ENCODE measurements at places on chromosomes 6 and 20.
A peak's percentile ranks its signal among the peaks of the same experiment; 100 is the strongest.

DNA sequence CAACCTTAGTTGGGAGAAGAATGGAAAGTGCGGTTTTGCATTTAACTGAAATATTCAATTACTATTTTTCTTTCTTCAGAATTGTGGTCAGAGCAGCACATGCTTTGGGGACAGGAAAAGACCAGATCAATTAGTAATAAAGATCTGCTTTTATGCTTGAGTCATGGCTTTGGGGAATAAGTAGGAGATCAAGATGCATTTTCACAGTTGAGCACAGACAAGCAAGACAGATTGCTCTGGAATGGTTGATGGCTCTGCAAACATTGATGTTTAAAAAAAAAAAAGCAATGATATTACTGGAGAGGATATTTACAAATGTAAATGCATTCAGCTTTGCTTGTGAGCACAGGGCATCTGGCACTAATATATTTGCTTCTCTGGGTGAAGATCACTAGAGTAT is 224.4 kb upstream of the SASH1 start:
- no peak for DNase-seq

- DNase-seq: no peak
Observed at GRCh38 chr6:73727114-73727513, 31.1 kb downstream of the CD109 start.

DNA sequence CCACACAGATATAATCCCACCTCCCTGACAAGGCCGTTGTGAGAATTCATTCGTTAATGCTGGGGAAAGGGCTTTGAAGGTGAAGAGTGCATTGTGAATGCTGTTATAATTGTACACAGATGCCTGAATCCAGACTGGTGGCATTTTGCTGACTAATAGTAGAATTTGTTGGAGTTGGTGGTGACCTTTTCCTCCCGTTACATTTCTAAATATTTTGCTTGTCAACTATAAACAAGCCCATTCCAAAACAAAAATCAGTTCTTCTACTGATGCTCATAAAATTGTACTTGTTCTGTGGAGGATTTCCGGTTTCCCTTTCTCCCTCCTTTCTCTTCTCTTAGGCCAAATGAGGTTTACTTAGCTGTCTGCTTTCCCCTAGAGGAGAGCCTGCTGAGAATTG is 253.1 kb upstream of the SUPT3H start:
- no peak for DNase-seq

GRCh38 chr6:23656255-23657194 is 469.5 kb upstream of the NRSN1 start:
- DNase-seq: peak; percentile 56

DNA sequence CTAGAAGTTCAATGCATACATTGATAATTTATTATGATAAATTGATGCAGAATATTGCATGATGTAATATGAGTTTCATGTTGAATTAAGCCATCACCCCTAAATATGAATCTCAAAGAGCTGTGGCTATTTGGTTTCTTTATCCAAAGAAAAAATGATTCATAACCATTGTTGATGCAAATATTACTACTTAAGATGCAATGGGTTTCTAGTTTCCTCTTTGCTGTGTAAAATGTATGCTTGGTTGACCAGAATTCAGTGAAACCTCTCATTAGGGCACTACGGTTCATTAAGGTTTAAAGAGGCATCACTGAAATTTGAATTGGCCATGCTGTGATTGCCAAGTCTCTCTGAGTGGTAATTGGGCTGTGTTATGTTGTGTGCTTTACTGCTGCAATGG is 492.5 kb upstream of the FLRT3 start:
- DNase-seq: peak; percentile 32

GRCh38 chr6:29552512-29553051 is 7.0 kb downstream of the UBD start:
- no peak for DNase-seq

DNA sequence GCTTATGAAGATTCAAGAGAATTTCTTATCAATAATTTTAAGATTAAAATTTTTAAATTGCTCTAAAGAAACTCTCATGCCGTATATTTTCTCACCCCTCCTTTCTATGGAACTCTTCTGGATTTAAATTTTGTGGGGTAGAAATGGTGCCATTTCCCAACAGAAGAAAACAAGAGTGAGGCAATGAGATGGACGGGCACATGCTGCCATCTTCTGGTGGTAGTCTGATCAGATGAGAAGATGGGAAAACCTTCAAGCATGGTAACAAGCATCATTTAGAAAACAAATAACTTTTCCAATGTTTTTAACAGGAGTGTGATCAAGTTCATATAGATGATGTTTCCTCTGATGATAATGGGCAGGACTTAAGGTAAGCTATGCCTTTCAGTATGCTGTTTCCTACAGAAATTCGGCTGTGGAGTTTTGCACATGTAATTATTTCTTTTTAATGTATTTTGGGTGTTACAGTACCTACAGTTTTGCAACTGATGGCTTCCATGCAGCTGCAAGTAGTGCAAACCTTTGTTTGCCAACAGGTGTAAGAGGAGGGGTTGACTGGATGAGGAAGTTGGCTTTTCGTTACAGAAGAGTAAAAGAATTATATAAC is 271.4 kb downstream of the EYA4 start:
- DNase-seq: no peak

DNA sequence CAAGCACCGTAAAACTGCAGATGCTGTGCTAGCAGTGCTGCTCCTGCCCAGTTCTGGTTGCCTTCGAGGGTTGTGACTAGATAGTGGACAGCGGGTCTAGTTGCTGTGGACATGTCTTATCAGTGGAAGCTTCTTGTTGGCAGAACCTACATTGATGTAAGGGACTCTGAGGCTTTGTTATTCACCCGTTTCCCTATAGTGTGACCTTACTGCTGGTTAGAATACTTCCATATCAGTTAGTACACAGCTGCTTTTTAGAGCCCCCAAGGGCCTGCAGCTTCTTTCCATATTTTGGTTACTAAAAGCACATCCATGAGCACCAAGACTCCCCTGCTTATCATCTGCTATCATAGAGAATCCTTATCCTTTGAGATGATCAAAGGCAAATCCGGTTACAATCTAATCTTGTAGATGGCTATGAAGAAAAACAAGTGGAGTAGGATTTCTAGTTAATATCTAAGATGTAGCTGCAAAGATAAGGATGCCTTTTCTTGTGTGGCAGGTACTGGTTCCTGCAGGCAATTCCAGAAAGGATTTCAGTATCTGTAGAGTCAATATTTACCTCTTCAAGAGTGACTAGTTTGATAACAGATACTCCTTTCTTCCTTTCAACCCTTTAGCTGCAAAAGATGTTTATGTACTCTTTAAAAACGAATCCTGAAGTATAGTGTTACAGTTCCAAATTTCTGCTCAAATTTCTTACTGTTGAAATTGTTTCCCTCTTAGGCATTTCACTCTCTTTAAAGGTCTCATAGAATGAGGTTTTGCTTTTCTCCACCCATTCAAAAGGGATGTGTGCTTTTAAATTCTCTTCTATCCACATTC is 163.6 kb downstream of the JARID2 start:
- DNase-seq: no peak

GRCh38 chr6:122202576-122203137 is 196.8 kb upstream of the HSF2 start:
- no peak for DNase-seq

GRCh38 chr6:90406142-90406794 is 109.6 kb upstream of the BACH2 start:
- DNase-seq: no peak

GRCh38 chr6:20670750-20671149 is 136.5 kb downstream of the CDKAL1 start:
- no peak for DNase-seq

- DNase-seq: no peak
Observed at GRCh38 chr6:109393886-109394281, 11.6 kb upstream of the CD164 start.

DNA sequence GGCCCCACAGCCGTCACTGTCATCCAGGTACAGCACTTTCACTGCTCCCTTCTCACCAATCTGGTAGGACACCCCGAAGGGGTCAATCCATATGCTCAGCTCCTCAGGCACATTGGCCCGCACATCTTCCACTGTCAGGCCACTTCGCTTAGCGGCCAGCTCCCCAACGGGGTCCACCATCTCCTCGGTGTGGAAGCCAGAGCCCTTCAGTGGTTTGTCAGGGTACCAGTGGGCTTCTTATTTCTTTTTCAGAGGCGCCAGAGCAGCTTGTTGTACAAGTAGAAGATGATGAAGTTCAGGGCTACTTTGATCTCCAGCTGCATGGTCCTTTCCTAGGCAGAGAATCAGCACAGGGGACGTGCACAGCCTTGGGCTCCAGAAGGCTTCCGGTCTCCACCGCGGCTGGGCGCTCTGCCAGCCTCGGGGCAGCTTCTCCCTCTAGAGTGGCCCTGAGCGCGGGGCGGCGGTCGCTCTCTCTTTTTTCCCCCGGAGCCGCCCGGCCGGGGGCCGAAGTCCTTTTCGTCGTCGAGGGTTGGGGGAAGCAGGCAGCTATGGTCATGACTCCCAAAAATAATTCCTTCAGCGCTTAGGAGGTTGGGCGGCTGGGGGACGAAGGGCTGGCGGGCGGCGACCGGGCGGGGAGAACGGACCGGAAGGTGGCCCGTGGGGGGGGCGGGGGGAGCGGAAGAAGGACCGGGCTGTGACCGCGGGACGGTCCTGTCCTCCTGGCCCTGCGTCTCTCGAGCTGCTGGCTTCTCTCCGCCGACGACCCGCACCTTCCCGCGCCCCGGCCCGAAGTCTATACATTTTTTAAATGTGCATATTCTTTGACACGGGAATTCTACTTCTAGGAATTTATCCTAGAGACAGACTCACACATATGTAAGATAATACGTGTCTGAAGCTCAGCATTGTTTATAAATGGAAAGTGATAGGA is 6.5 kb upstream of the ZSCAN9 start:
- DNase-seq: peak; percentile 46

GRCh38 chr6:158018851-158019361 is 37.2 kb downstream of the SYNJ2 start:
- DNase-seq: no peak

GRCh38 chr20:11941593-11942246 is 24.0 kb downstream of the BTBD3 start:
- no peak for DNase-seq

- no peak for DNase-seq
Observed at GRCh38 chr6:63565058-63565726, 7.1 kb upstream of the LOC128125822 start.

DNA sequence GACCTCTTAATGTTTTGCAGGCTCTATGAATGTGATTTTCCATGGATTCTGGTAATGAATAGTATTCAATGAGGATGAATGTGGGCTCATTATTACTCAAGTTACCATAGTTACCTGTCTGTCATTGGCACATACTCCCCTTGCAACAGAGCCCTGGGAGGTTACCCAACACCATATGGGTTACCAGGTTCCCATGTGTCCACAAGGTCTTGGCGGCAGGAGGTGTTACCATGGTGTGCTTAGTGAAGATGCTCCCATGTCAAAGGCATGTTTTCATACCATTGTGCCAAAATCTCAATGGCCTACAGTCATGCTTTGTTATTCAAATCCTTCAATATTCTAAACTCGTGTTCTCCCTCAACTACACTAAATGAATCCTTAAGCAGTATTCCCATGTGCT is 232.5 kb downstream of the HDGFL1 start:
- DNase-seq: no peak

GRCh38 chr6:153668758-153669157 is 370.3 kb upstream of the OPRM1 start:
- DNase-seq: no peak

- no peak for DNase-seq
Observed at GRCh38 chr6:160662429-160662828, 1.6 kb downstream of the LPA start.

- DNase-seq: no peak
Observed at GRCh38 chr6:83071023-83071422, 3.6 kb downstream of the DOP1A start.

DNA sequence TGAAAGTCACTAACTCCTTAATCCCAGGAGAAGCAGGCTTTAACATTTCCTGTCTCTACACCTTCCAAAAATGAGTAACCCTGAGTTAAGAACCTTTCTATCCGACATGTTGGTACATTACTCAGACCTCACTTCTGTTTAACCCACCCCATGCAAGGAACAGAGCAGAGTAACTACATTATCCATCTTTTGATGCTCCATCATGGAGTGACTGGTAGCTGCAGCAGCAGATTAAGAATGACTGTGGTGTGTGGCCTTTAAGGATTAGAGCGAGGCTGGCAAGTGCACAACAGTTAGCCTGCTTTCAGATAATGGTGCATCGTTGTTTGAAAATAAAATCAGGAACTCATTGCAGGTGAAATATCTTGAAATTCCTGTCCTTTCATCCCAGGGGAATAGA is 2.0 kb downstream of the TRAF3IP2 start:
- DNase-seq: no peak

DNA sequence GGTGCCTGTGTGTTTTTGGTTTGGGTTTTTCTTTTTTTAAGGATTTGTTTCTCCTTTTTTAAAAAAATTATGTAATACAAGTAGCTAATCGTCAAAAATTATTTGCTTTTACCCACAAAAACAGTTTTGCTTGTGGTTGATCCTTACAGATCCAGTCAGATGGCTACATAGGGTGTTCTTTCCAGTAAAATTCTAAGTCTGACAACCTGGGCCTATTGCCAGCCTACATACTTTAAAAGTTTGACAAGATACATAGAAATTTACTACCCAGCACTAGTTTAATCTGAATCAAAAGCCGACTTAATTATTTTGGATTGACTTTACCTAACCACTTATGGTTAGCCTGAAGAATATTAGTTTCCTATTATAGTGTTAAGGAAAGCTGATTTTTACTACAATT is 2.1 kb upstream of the SOX4 start:
- no peak for DNase-seq

DNA sequence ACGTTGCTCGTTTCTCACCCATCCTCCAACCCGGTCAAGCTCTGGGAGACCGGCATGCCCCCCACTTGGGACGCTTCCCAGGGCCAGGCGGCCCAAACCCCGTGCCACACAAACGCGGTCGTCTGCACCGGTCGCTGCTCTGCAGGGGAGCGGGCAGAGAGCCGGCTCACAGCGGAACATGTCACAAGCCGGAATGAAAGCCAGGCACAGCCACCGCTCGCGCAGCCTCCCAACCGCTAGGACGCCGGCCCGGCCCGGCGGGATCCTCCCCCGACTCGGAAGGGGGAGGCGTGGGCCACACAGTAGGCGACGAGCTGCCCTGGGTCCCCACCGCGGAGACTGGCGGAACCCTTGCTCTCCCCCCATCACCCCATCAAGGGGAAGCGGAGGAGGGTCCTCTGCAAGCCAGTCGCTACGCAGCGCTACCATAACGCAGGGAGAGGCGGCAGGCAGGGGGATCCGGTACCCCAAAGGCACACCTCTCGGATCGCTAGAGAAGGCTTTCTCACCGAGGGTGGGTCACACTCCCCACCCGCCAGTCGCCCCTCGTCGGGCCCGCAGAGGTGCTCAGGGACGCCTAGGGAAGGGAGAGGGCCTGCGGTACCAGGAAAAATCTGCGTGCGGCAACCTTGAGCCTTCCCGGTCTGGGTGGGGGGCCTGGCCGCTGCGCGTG is 768.4 kb upstream of the DEFB115 start:
- no peak for DNase-seq

- no peak for DNase-seq
Observed at GRCh38 chr20:40276301-40276700, 412.7 kb downstream of the MAFB start.

GRCh38 chr6:63886341-63886740 is 250.7 kb downstream of the PHF3 start:
- DNase-seq: no peak

Data from NCI-H2081 treated with DMSO at 0.1 percent for 48 hours (cell line).